ENCODE measurements at places on chromosomes 5 and 9.

DNA sequence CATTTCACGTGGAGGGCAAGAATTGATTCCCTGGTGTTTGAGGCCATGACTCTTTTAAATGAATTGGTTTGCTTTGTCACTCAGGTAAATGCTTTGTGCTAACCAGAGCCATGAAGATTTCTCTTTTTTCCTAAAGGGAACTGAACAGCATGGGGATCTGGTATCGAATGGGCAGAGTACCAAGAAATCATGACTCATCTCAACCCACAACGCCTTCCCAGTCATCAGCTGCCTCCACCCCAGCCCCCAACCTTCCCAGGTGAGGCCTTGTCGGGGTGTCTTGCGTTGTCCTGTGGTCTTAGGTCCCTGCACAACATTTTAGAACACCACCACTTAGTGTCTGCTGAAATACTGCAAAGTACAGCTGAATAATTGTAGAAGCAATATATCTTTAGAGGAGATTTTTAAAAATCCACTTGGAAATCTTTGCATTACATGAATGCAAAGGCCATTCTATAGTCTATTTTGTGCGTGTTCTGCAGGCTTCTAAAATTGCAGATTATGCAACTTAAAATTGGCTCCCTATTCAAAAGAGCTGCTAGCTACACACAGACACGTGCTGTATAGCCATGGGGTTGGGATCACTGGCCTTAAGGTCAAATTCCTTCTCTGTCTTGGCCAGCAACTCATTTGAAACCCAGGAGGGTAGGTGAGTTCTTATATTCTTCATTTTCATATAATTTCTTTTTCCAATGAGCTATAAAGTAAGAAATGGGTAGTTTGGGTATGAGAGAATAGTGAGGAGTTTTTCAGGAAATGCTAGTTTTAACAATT, 69.0 kb downstream of the MVB12B start:
- H3K27ac ChIP-seq, result no peak overlapping the region
- H3K4me3 ChIP-seq, result no peak overlapping the region
- H3K27me3 ChIP-seq, result no peaks in the 10 kb centered on the region

- DNase-seq, result peak; percentile 50
- H3K4me3 ChIP-seq, result no peak overlapping the region
- H3K27ac ChIP-seq, result no peak overlapping the region
- H3K36me3 ChIP-seq, result no peaks in the 10 kb centered on the region
- no peaks in the 10 kb centered on the region for H3K27me3 ChIP-seq
These were observed 218.1 kb upstream of the DMRTA1 start for GRCh38 chr9:22228542-22228941.

GRCh38 chr5:122718611-122719010, 56.3 kb upstream of the SNX2 start:
- no peak for DNase-seq
- H3K27ac ChIP-seq, result no peak overlapping the region

DNA sequence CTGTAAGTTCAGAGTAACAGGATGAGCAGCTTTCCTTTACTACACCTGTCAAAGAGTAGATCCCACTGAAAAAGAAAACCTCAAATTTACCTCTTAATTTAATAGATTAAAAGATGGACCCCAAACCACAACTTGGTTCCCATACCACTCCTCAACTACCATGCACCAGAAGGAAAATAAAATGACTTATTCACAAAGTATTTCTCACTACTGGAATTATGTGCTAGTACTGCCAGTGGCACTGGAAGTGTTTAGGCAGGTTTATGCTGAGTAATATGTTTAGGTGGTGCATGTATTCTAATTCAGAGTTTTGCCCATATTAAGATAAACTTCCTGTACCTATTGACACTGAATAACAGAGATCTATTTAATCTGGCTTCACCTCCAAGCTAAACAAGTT, 6.6 kb downstream of the PLK2 start:
- no peak for DNase-seq
- H3K4me1 ChIP-seq, result no peaks in the 10 kb centered on the region

- H3K4me1 ChIP-seq, result peaks cover 2% of the 10 kb centered on the region
- H3K27ac ChIP-seq, result no peak overlapping the region
- no peak for DNase-seq
- H3K36me3 ChIP-seq, result peaks cover 4% of the 10 kb centered on the region
- H3K27me3 ChIP-seq, result no peaks in the 10 kb centered on the region
- H3K4me3 ChIP-seq, result no peak overlapping the region
These were observed 1.6 kb downstream of the STKLD1 start for GRCh38 chr9:133377721-133378216.
